ENCODE measurements at places on chromosomes 5 and 9.

GRCh38 chr9:107390778-107391177, 98.8 kb downstream of the KLF4 start:
- no peak for DNase-seq

- no peak for DNase-seq
Observed at GRCh38 chr9:133163504-133164172, at the start of gene GBGT1. Gene GBGT1 (minus strand): TSS chr9:133163914. CDS start chr9:133162412, 1,502 bp downstream.

- no peak for DNase-seq
Observed at GRCh38 chr5:138686668-138687067, 66.6 kb upstream of the CTNNA1 start.

- DNase-seq: no peak
Observed at GRCh38 chr5:122937914-122938313, 92.5 kb downstream of the SNX24 start.

DNA sequence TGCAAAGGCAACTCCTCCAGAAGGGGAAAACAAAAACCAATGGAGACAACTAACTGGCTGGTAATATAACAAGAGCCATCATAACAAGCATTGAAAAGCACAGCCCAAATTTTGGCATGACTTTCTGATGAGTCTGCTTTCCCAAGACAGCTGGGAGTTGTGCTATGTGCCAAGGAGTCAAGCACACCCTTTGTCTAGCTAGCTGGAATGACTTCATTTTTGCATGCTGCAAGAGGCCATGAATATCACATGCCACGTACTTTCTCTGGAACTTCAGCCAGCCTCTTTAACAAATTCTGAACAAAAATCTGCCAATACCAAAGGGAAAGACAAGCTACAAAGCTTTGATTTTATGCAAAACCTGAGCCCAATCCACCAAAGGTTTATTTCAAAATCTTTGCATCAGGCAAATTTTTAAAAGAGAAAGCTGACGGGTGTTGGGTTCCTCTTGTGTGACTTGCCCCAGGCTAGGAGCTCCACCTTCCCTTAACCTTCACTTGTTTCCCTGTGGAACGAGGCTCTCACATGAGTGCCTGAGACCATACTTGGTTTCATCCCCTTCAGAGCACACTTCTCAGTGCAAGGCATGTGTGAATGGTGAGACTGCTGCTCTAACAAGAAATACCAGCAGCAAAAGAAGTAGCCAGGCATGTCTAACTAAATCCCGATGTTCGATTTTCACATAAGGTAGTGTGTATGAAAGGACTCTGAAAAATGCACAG, 47.3 kb downstream of the S1PR3 start:
- no peak for DNase-seq
